Cerebellar nuclear complex (tissue), 1 donor: ENCODE measurements at places on chromosomes 13 and 19.

GRCh38 chr13:74550039-74550438 lies 415.8 kb upstream of the KLF12 start:
- DNase-seq = no peak

- DNase-seq = no peak
These were observed 491.8 kb downstream of the DIAPH3 start for GRCh38 chr13:59671881-59672280.

DNA sequence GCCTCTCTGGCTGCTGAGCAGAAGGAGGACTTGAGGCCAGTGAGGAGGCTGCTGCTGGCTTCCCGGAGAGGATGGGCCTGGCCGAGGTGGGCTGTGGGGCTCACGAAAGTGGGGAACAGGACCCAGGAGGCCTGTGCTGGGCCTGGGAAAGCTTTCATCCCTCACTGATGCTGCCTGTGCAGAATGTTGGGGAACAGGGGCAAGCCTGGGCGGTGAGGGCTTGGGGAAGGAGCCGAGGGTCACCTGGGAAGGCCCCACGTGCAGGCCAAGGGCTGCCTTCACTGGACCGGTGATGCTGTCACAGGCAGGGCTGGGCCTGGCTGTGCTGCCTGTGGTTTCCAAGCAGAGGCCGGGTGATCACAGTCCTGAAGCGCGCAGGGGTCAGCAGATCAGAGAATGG lies 9.4 kb downstream of the AP1M1 start:
- DNase-seq = no peak

DNA sequence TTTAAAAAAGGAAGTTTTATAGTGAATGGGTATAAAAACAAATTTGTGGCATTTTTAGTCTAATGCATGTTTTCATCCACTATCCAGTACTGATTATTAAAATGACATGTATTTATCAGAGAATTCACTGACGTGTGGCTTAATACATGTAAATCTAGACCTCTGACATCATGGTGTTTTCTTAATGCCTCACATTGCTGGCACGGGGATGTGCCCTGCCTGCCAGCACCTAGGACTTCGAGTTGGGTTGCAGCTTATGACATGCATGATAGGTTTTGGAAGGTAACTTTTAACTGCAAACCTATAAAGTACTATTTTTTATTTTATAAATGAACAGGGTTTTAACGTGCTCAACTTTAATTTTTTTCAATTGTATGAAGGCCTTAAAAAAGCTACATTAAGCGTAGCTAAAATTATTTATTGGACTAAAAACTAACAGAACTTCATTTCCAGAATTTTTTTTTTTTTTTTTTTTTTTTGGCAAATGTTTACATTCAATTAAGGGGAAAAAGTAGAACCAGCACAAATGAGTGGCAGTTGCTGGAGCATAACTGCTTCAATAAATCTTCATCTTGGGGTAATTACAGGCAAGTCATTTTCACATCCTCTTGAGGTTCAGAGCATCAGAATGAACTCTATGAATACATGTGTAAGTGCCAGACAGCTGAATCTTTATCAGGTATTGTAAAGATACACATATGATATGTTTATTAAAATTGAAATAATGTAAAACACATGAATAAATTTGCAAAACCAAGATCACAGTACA lies 16.3 kb downstream of the METTL21C start:
- DNase-seq = no peak

DNA sequence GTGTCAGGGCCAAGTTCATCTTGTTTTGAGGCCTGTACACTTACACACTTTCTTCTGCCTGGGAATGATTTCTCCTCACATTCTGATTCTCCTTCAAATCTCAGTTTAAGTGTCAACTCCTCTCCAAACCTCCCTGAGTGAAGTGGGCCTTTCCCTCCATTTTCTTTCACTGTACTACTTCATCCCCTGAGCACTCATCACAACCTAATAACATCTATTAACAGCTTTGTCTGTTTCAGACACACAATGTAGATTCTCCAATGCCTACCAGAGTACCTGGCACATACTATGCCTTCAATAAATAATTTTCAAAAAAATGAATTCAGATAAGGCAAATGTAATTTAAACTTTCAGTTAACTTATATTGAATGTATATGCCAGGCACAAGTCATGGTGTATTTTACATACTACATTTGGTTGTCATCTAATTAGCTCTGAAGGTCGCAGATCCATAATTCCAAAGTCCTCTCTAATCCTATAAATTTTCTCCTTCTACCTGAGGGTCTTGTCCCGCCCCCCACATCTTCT lies 357 bp upstream of the COG6 start:
- DNase-seq = no peak

- no peak for DNase-seq
These were observed 1.6 kb downstream of the DIAPH3 start for GRCh38 chr13:60162096-60162495.

DNA sequence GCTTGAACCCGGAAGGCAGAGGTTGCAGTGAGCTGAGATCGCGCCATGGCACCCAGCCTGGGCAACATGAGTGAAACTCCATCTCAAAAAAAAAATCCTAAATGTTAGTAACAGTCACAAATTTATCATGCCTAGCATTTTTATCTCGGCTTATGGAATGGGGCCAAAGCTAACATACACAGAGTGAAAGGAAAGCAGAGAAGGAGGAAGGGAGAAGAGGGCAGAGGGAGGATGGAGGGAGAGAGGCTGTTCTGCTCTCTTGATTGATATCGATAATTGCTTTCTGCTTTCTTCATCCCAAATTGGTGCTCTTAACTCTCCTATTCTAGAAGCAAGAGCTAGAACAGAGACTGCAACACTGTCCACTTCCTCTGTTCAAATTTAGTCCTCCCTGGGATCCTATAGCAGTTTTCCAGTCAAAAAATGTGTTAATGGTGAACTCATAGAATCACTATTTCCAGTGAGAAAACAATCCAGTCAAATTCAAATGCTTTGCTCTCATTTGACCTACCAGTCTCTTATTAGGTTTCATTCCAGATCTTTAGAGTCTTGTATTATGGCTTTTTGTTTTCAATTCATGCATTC lies 15.8 kb upstream of the TUBGCP3 start:
- no peak for DNase-seq
